G401 (cell line): ENCODE measurements at places on chromosomes 3 and 15.

DNA sequence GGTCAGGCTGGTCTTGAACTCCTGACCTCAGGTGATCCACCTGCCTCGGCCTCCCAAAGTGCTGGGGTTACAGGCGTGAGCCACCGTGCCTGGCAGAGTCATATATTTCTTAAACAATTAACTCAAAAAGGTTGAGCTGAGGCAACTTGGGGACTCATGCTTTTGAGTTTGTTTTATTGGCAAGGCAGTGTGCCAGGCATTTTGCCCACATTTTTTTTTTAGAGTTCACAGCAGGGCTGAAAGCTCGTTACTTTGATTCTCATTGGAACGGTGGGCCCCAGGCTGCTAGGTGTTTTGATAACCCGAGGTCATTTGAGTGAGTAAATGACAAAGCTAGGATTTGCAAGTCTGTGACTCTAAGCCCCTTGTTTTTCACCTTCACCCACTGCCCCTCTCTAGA, 76.2 kb downstream of the CCK start:
- DNase-seq, result peak; percentile 36

- DNase-seq, result peak; percentile 42
Observed at GRCh38 chr3:47409688-47410416, 29.0 kb downstream of the PTPN23 start.

DNA sequence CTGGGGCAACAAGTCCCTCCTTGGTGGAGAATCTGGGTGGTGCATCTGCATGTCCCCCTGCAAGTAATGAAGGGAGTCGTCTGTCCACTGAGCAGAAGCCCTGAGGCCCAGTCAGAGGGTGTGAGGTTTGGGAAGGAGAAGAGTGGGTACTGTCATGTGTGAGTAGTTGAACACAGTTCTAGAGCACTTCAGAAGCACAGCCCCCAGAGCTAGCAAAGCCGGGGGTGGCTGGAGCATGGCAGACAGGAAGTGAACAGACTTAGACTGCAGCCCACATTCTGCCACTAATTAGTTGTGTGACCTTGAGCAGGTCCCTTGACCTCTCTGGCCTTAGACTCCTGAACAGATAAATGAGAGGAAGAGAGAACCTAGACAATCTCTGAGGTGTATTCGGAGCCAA, 207.6 kb downstream of the UACA start:
- DNase-seq, result no peak

DNA sequence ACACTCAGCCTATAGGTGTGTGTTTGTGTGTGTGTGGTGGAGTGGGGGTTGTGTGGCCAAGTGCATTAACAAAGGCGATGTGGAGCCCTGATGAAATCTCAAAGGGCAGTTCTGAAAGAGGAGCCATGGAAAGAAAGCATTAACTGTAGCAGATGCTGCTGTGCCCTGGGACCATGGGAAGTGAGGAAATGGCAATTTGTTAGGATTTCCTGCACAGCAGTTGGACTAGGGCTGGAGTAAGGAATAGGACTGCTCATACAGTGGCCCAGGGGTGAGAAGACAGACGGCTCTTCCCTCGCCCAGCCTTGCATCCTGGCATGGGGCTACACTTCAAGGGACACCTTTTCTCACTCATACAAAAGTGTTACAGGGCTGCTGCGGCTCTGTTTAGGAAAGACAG, 12.3 kb upstream of the ZBTB38 start:
- no peak for DNase-seq

DNA sequence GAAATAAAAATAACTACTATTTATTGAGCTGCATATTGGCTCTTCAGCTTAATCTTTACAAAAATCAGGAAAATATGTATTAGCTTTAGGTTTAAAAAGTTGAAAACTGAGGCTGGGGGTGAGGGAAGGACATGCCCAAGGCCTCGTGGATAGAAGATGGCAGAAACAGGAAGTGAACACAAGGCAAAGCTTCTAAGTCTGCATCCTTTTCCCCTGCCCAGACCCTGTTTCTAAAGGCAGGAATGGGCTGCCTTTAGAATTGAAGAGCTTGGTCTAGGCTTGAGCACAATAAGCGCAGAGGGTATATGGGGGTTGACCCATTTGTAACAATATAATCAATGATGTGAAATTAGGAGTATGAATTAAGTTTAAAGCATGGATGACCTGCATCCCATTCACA, 6.1 kb downstream of the CLDN18 start:
- DNase-seq, result no peak

GRCh38 chr3:192299921-192300320, 427.4 kb downstream of the FGF12 start:
- no peak for DNase-seq

GRCh38 chr15:91472316-91472756, 372.3 kb downstream of the SV2B start:
- no peak for DNase-seq

- no peak for DNase-seq
Observed at GRCh38 chr15:28880680-28881079, 5.1 kb upstream of the APBA2 start.

GRCh38 chr3:138042043-138042442, 32.1 kb downstream of the CLDN18 start:
- DNase-seq, result no peak

DNA sequence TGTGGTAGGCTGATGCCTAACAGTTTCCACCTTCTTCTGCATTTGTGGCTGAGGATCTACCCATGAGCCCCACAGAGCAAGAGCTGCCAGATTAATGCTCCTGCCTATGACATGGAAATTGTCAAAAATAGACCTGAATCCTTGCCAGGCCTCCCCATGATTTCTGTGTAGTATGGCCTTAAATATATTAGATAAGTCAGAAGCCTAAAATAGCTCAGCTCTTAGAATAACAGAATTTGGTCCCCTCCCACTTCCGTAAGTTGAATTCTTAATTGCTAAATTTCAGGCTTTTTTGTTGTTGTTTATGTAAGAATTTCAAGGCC, 129.0 kb downstream of the SERPINI1 start:
- DNase-seq, result no peak
